GM12865 (cell line): ENCODE measurements at places on chromosomes 5 and 9.

- DNase-seq: no peak
Observed at GRCh38 chr9:93261735-93262523, 78.0 kb downstream of the WNK2 start.

DNA sequence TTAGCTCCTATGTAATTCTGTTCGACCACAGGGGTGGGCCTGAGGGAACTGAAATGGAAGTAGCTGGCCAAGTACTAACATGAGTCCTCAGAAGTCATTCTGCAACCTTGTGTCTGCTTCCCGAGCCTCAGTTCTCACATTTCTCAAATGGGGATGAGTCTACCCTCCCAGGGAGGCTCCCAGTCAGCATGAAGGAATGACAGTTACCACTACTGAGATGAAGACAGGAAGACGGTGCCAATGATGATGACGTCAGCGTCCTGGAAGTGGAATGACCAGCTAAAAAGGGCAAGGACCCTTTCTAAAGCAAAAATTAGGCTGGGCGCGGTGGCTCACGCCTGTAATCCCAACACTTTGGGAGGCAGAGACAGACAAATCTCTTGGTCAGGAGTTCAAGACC, 6.8 kb downstream of the PIP5KL1 start:
- no peak for DNase-seq

- peak; percentile 68 for DNase-seq
Observed at GRCh38 chr5:132411304-132412013, 41.9 kb downstream of the SLC22A5 start.

GRCh38 chr9:15423231-15423985, 732 bp downstream of the SNAPC3 start:
- DNase-seq: peak; percentile 40

DNA sequence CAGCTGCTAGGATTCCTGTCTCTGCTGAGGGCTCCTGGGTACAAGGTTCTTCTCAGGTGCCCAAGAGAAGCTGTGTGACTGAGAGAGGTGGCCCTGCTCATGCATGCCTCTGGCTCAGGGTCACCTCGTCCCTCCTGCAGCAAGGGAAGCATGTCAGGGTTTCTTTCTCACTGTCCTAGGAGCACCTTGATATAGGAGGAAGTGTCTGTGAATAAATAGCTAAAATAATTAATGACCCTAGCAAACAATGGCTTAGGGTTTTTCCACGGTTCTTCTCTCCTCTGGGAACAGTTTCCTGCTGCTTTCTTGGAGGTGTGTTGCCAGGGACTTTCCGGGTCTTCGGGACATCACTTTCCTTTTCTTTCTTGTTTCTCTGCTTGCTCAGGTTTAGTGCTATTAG, 87.2 kb downstream of the ARHGAP26 start:
- DNase-seq: no peak

DNA sequence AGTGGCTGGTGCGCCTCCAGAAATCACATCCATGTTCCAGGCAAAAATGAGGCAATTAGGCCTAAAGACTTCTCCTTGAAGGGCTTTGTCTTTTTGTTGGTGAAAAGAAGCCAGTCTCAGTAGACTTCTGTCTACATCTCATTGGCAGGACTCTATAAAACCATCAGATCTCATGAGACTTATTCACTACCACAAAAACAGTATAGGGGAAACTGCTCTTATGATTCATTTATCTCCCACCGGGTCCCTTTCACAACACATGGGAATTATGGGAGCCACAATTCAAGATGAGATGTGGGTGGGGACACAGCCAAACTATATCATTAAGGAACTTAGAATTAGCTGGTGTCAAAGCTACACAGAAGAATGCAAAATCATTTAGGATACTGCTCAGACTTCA, 77.7 kb upstream of the SNX2 start:
- DNase-seq: no peak

- DNase-seq: no peak
Observed at GRCh38 chr5:61659221-61659696, 327.2 kb downstream of the ZSWIM6 start.

- DNase-seq: peak; percentile 23
Observed at GRCh38 chr5:169577951-169578350, 5.6 kb upstream of the SPDL1 start.
